ENCODE measurements at places on chromosomes 11 and 22.

- no peak for DNase-seq
Measured at GRCh38 chr11:114207096-114207495, 89.1 kb upstream of the NNMT start.

DNA sequence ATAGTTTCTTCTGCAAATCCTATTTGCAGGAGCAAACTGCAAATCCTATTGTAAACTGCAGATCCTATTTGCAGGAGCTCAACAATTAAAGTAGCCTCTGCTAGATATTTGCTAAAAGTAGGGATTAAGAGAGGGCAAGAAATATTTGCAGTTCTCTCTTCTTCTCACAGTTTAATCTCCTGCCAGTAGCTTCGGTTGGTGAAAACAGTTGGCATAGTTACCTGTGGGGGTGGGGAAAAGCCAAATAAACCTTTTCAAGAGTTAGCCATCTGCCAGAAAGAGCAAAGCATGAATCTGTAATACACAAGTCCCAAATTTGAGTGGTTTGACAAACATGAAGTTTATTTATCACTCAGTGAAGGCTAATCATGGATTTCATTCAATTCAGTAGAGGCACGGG is 942.5 kb downstream of the JRKL start:
- DNase-seq, result no peak

DNA sequence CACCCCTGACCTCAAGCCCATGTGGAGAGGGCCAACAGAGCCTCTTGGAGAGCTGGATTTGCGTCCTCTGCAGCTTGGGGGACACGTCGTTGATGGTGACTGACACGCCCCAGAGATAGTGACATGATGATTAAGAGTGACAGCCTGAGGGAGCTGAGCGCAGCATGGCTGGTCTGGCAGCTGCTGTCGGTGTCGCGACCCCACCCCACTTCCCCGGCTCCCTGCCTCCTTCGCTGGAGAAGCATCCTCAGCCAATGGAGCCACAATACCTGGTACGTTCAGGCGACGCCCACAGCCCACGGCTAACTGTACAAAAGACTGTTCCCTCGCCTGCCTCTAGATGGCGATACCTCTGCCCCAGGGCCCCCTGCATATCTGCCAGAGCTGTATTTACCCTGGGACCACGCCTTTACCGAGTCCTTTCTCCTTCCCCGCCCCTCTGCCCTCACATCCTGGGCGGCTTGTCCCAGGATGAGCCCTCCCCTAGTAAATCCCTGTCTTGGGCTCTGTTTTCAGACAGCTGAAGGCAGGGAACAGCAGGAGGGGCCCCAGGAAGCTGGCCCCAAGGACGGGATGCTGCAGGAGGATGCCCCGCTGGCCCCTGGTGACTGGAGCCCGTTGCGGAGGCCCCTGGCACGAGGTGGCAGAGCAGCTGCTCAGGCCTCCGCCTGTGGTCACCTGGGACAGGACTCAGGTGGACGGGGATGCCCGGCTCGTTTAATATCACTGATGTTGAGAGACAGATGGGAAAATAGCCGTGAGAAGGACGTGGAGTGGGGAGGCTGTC is 90.6 kb downstream of the RPS6KA4 start:
- DNase-seq, result peak; percentile 24

DNA sequence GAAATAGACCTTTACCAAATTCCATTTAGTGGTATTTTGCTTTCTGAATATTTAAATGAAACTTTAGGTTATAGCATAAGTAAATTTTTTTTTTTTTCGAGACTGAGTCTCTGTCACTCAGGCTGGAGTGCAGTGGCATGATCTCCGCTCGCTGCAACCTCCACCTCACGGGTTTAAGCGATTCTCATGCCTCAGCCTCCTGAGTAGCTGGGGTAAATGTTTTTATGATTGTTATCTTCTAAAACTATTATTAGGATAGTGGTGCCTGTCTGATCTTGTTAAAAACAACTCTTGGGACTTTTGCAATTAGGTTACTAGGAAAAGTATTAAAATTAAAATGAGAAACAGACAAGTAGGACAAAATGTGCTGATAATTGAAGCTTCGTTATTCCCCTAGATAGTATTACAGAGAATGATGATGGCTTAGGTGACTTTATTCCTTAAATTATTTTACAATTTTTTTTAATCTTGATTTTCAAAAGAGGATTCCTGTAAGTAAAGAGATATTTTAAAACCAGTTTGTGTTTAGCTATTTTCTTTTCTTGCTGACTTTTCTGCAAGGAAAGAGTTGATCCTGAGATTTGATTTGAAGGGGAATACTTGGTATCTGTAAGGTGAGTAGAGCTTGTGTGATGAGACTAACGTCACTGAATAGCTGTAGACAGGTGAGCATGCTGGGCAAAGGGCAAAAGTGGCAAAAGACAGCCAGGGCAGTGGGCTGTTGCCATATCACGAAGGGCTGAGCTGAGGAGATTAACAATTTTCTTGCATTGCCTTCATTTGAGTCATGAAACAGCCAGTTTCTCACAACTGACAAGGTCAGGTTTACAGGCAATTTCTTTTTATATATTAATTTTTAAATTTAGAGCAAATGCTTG is 20.8 kb downstream of the CRKL start:
- no peak for DNase-seq

- DNase-seq, result no peak
Measured at GRCh38 chr11:124896071-124896750, 1.5 kb downstream of the ROBO4 start.

- no peak for DNase-seq
Measured at GRCh38 chr11:76263657-76264056, 57.4 kb upstream of the WNT11 start.

- DNase-seq, result no peak
Measured at GRCh38 chr22:41833369-41834004, 582 bp downstream of the SREBF2 start.

DNA sequence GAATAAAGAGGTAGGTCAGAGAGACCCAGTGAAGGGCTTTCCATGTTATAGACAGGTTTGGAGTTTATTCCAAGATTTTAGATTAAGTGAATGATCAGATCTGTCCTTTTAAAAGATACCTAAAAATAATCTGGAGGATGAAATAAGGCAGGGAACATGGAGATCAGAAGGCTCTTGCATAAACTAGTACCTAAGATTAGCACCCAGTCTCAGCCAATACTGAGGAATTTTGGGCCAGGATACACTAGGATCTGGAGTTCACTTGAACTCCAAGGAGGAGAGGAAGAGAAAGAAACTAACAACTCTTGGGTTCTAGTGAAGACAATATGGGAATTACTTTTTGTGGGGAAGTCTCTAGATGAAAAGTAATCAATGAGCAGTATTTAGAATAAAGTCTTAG is 47.9 kb upstream of the RAPSN start:
- no peak for DNase-seq

Measured in stimulated activated CD4-positive, alpha-beta T cell treated with anti-CD3 and anti-CD28 coated beads, TNF-alpha, amount 100 ng/mL, for 1 hour (primary cell).